ENCODE measurements at places on chromosomes 4 and X. TPM values are rescaled to one million over a fixed set of nuclear protein-coding genes. Genes with fewer than 3 reads are reported as not detected.

The RBM47 gene
- 52.1 TPM for total RNA-seq

GRCh38 chr4:187183346-187183745, 459.7 kb upstream of the FAT1 start:
- DNase-seq: no peak

The KIAA1210 gene
- total RNA-seq: not detected

GRCh38 chr4:67130411-67130810, 414.9 kb downstream of the CENPC start:
- DNase-seq: no peak

DNA sequence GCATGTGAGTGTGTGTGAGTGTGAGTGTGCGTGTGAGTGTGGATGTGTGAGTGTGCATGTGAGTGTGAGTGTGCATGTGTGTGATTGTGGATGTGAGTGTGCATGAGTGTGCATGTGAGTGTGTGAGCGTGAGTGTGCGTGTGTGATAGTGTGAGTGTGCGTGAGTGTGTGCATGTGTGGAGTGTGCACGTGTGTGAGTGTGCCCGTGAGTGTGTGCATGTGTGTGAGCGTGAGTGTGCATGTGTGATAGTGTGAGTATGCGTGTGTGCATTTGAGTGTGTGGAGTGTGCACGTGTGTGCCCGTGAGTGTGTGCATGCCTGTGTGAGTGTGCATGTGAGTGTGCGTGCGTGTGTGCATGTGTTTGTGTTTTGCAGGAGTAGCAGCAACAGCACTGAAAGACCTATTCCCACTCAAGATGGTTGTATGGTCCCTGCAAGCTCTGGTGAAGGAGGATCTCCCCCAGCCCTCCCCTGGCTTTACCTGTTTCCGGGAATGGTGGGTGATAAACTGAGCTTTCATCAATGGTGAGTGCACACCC, 30.7 kb upstream of the HELT start:
- DNase-seq: no peak

DNA sequence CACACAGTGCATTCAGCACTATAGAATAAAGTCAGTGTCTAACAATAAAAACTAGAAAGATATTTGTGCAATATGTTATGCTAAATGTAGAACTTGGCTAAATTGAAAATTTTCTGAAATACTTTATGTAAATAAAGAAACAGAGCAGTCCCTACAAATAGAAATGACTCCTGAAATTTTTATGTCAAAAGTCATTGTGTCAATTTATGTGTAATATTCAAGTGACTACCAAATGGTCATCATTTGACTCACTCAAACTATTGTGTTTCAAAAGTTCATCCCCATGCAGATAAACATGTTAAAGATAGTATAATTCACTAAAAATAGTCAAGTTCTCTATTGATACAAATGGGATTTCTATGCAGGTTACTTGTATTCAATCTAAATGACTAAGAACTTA, 17.9 kb downstream of the LRBA start:
- DNase-seq: no peak

- DNase-seq: no peak
Observed at GRCh38 chr4:166067915-166068314, 194.9 kb downstream of the TLL1 start.

DNA sequence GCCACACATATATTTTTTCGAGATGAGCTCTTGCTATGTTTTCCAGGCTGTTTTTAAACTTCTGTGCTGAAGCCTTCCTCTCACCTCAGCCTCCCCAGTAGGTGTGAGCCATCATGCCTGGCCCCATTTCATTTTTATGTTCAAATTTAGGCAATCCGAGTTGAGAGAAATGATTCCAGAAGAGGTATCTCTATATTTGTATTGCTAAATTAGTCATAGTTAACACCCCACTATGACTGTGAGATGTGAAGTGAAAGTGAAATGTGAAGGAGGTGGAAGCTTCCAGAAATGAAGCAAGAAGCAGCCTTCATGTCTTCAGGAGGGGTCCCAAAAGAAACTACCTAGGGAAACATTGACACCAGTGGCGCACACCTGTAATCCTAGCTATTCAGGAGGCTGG, 17.7 kb downstream of the APELA start:
- DNase-seq: no peak

The KLHL13 gene
- total RNA-seq: 1.6 TPM

GRCh38 chrX:123081776-123082175, 102.3 kb upstream of the GRIA3 start:
- no peak for DNase-seq

GRCh38 chrX:56763556-56764152, 34.6 kb downstream of the NBDY start:
- DNase-seq: peak; percentile 71

The FAM53A gene
- 0.75 TPM for total RNA-seq

The GAGE13 gene
- not detected for total RNA-seq

The ARHGAP36 gene
- not detected for total RNA-seq

- no peak for DNase-seq
Observed at GRCh38 chr4:80587871-80588385, 252.4 kb downstream of the CFAP299 start.

GRCh38 chr4:168070903-168071302, 21.4 kb upstream of the ANXA10 start:
- DNase-seq: no peak

The PTPN13 gene
- 1.8 TPM for total RNA-seq

- no peak for DNase-seq
Observed at GRCh38 chrX:14013054-14013453, 16.6 kb downstream of the GEMIN8 start.

The CLTRN gene
- 14.0 TPM for total RNA-seq

Data from right lobe of liver (tissue), 6 donors.